Right lung (tissue), 10 donors: ENCODE measurements at places on chromosomes 4 and X.

- no peak for DNase-seq
Observed at GRCh38 chr4:22456291-22456690, 59.6 kb downstream of the ADGRA3 start.

DNA sequence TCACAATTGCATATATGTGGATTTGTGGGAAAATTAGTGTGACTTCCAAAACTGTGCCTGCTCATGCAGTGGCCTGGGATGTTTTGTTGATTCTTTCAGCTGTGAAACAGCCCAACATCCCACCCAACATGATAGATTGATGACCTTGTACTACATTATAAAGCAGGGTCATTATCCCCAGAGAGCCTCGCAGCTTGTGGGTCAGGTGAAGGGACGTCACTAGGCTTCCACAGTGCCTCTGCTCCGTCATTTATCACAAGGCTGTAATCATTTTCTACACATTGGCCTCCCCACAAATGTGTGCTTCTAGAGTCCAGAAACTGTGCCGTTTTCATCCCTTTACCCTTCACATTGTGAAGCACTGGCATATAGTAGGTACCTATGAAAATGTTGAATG lies 31.6 kb downstream of the ALPK1 start:
- DNase-seq: no peak

DNA sequence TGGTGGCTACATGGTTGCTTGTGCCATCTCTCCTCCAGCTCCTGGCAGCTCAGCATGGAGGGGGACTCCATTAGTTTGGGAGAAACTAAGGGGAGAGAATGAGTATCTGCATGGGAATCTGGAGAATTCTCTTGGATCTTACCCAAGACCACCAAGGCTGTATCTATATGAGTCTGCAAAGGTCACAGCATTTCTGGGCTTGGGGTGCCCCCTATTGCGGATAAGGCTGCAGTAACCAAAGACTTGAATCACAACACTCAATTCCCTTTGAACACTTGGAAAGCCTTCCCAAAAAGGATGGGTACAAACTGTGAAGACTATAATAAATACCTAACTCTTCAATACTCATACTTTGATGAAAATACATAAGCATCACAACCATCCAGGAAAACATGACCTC lies 623.5 kb upstream of the NR3C2 start:
- no peak for DNase-seq

DNA sequence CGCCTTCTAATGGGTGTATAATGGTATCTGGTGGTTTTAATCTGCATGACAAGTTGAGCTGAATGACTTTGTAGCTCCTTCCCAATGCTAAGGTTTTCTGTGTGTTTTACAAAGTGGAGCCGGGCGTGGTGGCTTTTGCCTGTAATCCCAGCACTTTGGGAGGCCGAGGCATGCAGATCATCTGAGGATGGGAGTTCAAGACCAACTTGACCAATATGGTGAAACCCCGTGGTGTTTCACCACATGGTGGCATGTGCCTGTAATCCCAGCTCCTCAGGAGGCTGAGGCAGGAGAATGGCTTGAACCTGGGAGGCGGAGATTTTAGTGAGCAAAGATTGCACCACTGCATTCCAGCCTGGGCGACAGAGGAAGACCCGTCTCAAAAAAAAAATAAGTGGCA lies 28.9 kb downstream of the ARFIP1 start:
- DNase-seq: no peak

GRCh38 chr4:123259676-123260646 lies 136.6 kb upstream of the SPRY1 start:
- no peak for DNase-seq
